ENCODE measurements at places on chromosomes 13 and 19.
A peak's percentile ranks its signal among the peaks of the same experiment; 100 is the strongest.

DNA sequence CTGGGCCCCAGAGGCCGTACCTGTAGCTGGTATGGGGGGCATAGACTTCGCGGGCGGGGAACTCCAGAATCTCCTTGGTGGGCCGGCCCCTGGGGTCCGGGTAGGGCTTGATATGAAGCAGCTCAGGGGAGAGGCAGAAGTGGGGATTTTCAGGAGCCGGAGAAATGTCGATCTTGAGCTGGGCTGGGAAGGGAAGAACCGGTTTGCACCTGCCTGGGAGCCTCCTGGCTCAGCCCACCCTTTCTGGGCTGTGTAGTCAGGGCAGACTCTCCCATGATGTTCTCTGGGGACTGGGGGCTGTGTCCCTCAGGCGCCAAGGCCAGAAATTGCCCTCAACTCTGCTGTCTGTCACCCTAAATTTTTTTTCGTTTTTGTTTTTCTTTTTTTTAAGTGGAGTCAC is 2.6 kb downstream of the ANGPTL8 start:
- DNase-seq: no peak

- DNase-seq: no peak
Observed at GRCh38 chr13:105406551-105406950, 1128.9 kb downstream of the EFNB2 start.

GRCh38 chr13:23767838-23768237 is 121.4 kb downstream of the MIPEP start:
- DNase-seq: no peak

- no peak for DNase-seq
Observed at GRCh38 chr13:57056601-57057180, 84.0 kb upstream of the PRR20A start.

GRCh38 chr13:76879203-76879882 is 6.9 kb downstream of the KCTD12 start:
- DNase-seq: peak; percentile 59

DNA sequence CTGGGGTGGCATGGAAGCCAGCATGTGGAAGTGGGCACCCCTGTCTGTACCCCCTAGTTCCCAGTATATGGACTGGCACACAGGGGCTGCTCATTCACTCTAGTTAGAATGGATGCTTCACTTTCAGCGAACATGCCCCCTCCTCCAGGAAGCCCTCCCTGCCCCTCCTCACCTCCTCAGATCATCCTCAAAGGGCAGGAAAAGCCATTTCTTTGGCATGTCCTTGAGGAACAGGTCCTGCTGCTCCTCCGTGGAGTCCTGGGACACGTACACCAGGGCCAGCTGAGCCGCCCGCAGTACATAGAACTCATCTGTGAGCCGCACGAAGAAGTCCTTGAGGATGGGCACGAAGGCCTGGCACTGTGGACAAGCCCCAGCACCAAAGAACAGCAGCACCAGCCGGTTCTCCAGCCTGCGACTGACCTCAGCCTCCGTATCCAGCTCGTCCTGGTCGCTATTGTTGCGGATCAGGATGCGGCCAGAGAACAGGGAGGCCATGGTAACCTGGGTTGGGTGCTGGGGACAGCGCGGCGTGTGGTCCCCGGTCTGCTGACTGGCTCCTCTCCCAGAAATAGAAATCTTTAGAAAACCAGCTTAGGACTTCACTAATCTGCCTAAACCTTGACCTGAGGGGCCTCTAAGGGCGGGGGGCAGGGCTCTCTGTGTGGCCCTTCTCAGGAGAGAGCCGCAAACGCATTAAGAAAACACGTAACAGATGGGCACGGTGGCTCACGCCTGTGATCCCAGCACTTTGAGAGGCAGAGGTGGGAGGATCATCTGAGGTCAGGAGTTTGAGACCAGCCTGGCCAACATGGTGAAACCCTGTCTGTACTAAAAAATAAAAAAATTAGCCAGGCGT is at the start of gene NXNL1:
TSS of gene NXNL1 (minus strand) at position 555 of the 859 bp plus-strand sequence. CDS start at position 498, 57 bp downstream.
- no peak for DNase-seq

- DNase-seq: no peak
Observed at GRCh38 chr13:49840675-49841074, 48.2 kb upstream of the KPNA3 start.

DNA sequence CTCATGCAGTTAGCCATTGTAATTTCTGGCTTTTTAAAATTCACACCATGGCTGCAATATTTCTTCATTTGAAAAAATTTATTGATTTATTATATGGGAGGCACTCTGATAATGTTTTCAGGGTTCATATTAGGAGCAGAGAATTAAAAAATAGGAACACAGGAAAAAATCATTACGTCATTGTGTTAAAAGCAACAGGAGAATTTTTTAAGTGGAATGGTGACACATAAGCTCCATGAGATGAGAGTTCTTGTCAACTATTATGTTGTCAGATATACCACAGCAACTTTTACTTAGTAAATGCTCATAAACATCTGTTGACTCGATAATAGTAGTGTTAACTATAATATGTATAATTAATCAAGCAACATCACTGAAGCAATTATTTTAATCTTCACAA is 400.1 kb downstream of the TDRD3 start:
- no peak for DNase-seq

DNA sequence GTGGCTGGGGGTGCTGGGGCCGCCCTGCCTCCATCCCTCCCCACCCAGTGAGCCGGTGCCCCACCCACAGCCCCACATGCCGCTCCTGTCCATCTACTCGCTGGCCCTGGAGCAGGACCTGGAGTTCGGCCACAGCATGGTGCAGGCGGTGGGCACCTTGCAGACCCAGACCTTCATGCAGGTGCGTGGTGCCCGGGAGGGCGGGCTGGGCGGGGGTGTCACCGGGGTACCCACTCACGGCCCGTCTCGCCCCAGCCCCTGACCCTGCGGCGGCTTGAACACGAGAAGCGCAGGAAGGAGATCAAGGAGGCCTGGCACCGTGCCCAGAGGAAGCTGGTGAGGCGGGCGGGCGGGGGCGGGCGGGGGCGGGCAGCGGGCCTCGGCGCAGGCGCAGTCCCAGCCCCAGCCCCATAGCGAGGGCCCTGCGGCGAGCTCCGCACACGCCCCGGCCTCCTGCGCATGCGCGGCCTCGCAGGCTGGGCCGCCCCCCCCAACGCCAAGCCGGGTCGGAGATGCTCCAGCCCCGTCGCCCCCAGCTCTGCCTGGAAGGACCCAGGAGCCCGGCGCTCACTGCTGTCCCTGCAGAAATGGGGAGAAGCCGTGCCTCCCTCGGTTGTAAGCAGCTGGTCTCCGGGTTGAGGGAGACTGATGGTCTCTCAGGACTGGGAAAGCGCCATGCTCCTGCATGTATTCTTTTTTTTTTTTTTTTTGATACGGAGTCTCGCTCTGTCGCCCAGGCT is 7.7 kb downstream of the ARHGAP45 start:
- DNase-seq: peak; percentile 82

DNA sequence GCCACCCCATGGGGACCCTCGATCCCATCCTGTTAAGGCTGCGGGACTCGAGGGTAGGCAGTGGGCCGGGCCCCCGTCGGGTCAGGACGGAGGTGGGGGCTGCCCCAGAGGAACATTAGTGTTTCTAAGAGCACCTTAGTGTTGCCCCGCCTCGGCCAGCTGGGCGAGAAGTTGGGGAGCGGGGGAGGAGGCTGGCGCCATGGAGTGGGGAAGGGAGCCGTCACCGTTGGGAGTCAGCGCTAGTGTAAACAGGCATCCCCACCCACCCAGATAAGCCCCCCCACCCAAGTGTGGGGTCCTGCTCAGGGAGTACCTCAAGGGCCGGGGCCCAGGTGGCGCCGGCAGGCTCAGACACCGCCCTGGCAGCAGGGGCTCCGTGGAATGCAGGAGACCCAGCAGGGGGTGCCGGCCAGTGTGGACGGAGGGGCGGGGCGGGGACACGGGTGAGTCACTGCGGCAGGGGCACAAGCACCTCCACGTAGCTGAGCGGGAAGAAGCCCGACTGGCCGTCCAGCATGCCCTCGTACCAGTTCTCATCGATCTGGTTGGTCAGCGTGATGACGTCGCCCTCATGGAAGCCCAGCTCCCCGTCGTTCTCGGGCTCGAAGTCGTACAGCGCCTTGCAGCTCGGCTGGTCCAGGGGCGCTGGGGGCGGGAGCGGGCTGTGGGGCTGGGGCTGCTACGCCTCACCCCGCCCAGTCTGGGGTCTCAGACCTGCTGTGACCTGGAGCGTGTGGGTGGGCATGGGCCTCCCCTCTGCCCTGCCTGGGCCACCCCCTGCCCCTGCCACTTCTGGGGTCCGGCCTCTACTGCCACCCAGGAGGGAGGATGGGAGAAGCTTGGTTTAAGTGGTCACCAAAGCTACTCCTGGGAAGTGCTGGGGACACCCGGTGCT is 18.0 kb downstream of the MPND start:
- DNase-seq: no peak

GRCh38 chr13:49315036-49315565 is 67.4 kb downstream of the CDADC1 start:
- DNase-seq: no peak

DNA sequence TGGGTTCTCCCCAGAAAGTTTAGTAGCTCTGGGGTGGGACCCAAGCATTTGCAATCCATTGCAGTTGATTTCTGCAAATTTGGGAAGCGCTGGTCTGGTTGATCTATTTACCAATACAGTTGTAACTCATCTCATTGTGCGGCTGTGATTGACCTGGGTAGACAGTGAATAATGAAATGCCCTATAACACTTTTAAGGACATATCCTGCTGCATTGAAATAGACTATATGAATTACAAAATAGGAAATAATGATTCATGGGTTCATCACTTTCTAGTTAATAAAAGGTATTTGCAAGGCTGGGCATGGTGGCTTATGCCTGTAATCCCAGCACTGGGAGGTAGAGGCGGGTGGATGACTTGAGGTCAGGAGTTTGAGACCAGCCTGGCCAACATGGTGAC is 59.0 kb upstream of the FARP1 start:
- no peak for DNase-seq

- no peak for DNase-seq
Observed at GRCh38 chr13:105311094-105311493, 1224.4 kb downstream of the EFNB2 start.

DNA sequence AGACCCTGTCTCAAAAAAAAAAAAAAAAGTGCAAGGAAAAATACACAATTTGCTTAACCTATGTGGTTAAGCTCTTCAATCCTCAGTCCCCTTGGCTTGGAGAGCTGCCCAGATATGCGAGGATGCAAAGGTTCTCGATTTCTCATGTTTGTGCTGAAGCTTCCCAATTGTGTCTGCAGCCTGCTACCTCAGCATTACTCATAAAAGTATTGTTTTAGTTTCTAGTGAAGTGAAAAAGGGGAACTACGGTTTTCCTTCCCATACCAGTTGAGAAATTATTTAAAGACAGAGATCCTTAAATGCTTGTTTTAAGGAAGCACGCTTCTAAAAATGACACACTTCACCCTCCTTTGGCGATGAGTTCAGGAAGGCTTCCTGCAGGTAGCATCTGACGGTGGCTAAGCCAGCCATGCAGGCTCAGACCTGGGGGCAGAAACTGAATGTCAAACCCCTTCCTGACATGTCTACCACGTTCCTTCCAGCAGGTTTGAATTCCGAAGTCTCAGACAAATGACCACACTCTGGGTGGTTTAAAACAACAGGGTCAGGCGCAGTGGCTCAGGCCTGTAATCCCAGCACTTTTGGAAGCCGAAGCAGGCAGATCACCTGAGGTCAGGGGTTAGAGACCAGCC is 47.9 kb downstream of the RUBCNL start:
- peak; percentile 30 for DNase-seq

- DNase-seq: no peak
Observed at GRCh38 chr13:100600461-100600860, 11.9 kb upstream of the GGACT start.

DNA sequence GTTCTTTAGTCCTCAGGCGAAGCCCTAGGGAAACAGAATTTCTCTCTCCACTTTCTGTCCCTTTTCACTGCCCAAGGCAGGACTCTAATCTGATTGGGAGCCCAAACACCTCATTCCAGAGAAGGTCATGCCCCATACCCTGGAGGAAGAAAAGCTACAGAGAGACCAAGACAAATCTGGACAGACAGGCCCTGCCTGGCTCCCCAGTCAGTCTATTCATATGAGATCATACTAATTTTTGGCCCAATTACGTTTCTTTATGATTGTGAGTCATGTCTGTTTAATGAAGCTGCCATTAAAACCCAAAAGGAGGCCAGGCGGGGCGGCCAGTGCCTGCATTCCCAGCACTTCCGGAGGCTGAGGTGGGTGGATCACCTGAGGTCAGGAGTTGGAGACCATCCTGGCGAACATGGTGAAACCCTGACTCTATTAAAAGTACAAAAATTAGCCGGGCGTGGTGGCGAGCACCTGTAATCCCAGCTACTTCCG is 3.3 kb upstream of the AP3D1 start:
- no peak for DNase-seq

DNA sequence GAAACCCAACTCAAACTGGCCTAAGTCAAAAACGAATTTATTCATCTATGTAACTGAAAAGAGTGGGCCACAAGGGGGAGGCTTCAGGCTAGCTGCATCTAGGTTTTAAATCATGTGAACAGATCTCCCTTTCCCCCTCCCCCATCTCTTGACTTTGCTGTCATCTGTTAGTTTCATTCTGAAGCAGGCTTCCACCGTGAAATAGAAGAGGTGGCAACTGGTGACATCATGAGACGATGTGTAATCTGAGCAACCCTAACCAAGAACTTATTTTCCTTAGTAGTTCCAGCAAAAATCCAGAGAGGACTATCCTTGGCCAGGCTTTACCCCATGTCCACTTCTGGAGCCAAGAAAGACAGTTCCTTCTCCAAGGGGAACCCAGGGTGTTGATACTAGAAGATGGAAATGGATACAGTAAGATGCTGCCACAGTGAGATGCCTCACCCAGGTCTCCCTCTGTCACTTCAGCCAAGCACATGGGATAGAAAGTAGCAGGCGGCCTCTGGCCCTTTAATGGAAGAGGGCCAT is 9.4 kb downstream of the SAMD4B start:
- peak; percentile 30 for DNase-seq

GRCh38 chr13:40503966-40504591 is 162.4 kb downstream of the FOXO1 start:
- no peak for DNase-seq

DNA sequence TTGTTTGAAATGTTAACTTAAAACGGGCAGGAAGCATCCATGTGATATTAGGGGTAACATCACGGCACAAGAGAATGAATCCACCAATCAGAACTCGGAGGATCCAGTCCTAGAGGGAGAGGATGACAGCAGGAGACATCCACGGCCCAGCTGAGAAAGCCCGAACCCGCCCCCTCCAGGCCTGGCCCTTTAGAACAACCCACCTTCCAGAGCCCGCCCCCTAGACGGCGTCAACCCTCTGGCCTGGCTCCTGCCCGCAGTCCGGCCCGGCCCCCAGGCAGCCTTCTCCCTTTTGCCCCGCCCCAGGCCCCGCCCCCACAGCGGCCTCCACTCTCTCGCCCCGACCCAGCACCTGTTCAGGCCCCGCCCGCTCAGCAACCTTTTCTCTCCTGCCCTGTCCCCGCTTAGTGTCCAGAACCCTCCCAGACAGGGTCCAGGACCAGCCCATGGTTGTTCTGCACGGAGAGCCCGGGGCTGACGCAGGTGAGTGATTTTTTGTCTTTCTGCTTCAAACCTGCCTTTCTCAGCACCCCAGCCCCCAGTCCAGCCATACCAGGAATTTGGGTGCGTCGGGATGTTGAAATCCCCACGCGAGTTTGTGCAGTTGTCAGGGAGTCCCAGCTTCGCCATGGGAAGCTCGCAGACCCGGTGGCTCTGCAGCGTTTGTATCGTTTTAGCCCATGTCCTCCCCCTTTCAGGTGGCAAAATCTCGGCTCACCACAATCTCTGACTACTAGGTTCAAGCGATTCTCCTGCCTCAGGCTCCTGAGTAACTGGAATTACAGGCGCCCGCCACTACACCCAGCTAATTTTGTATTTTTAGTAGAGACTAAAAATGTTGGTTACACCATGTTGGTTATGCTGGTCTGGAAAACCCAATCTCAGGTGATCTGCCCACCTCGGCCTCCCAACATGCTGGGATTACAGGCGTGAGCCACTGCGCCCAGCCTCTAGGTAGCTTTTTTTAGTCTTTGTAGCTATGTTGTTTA is 16.1 kb downstream of the ZNF816 start:
- no peak for DNase-seq

Measured in stimulated activated CD4-positive, alpha-beta T cell treated with anti-CD3 and anti-CD28 coated beads, Interleukin-2, amount 100 ng/mL, for 24 hours (primary cell).